ENCODE measurements at places on chromosomes 4 and X. TPM values are rescaled to one million over a fixed set of nuclear protein-coding genes. Genes with fewer than 3 reads are reported as not detected.

The TXK gene
- total RNA-seq, result 7.8 TPM

GRCh38 chr4:37659696-37660095, 26.5 kb downstream of the RELL1 start:
- no peak for DNase-seq

DNA sequence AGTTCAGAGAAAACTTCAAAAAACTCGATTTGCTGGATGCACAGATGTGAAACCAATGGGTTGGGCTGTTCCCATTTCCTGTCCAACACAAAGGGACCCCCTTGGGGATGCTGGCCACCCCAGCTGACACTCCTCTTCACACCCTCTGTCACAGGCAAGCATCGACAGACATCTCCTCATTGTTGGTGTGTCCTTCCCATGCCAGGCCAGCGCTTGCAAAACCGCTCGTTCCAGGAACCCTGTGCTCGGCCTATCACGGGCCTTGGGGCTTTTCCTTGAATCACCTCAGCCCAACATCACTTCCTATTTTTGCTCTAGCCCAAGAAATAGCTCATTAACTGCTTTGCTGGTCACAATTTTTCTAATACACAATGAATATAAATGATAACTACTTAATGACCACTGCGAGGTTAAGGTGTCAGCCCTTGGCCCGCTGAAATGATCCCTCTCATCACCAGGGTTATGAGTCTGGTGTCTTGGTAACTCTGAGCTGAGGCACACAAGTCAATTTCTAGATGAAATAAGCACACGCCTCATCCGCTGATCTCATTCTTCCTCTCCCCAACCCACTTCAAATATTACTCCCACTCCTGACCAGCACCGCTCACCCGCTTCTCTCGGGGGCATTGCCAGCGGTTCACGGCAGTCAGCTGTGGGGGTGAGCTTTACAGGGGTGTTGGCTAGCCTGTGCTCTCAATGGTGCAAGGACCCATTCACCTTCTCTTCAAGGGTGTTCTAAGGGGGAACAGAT, 32.3 kb downstream of the BCOR start:
- no peak for DNase-seq

The TLR7 gene
- 1.0 TPM for total RNA-seq

- no peak for DNase-seq
These were observed 30.0 kb downstream of the RCHY1 start for GRCh38 chr4:75484190-75484589.

The KCNIP4 gene
- total RNA-seq, result 1.7 TPM

GRCh38 chr4:128386761-128387599, 99.4 kb upstream of the PGRMC2 start:
- peak; percentile 93 for DNase-seq

The NAT8L gene
- total RNA-seq, result 0.16 TPM

DNA sequence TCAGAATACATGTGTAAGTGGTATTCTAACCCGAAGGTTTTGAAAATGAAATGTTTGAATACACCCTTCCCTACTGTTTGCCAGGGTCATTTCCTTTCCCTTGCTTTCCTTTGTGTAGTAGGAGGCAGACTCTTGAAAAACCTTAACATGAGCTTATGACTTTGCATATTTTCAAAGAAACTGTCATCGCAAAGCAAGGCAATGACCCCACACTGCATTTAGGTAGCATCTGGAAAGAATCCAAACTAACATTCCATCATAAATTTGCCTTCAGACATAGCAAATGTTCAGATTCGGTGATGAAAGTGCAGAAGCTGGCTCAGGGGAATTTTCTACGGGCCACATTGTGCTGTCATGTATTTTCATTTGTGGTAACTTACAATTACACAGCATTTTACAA, 32.3 kb downstream of the SH2D1A start:
- DNase-seq, result no peak

- no peak for DNase-seq
These were observed 82.4 kb upstream of the SMIM10 start for GRCh38 chrX:134908356-134908755.

DNA sequence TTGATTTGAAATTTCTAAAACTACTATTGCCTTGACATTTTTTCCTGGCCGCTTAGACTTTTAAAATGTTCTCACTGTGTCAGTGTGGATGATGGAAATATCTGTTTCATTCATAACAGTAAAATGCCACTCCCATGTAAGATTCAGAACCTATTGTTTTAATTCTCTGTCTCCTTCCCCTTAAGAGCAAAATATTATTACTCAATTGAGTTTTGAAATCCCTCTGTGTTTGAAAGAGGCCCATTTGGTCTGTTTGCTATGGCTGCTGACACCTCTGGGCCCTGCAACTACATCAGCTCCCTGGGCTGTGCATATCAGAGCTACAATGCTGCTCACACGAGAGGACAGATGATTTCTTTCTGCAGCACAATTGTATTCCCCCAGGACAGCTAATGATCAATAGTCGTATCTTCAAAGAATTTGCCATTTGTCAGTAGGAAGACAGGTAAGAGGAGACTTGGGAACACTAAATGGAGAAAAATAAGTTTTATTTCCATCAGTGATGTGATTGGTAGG, 388.0 kb upstream of the GALNT7 start:
- no peak for DNase-seq

- DNase-seq, result no peak
These were observed 230.3 kb upstream of the NEIL3 start for GRCh38 chr4:177079327-177079726.

The NUP54 gene
- 47.2 TPM for total RNA-seq

The PCDH19 gene
- total RNA-seq, result 2.8 TPM

The LRBA gene
- 93.1 TPM for total RNA-seq

DNA sequence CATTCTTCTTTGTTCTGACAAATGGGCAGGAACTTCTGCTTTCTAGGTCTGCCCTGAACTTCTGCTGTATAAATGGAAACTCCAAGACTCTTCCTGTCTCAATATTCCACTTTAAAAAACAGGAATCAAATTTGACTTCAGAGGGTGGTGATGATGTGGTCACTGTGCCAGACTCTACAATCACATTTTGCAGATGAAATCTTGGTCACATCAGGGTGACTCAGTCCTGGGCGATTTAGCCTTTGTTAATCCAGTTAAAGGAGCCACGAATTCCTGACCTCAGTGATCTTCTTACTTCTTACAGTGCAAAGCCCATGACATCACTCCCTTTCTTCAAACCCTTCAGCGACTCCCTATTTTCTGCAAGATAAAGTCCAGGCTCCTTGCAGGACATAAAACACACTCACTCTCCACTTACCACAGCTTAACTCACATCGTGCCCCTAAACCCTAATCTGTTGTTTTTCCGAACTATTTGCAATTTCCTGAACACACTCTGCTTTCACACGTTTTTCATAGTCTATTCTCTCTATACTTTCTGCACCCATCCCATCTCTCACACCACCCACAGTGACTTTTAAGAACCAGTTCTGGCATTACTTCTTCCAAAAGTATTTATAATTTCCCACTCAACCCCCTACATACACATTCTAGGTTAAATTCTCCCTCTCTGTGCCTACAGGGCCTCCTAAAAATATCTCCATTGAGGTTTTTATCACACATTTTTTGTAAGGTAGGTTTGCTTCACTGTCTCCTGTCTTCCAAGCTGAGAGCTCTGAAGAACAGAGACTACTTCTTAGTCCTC, 11.1 kb downstream of the GASK1B start:
- no peak for DNase-seq

The FOXR2 gene
- total RNA-seq, result not detected

GRCh38 chr4:95105983-95106382, 348.2 kb downstream of the BMPR1B start:
- no peak for DNase-seq

- DNase-seq, result no peak
These were observed 730 bp downstream of the MANBA start for GRCh38 chr4:102759831-102760644.

The REPS2 gene
- total RNA-seq, result 24.3 TPM

The PPP4R3C gene
- total RNA-seq, result not detected

DNA sequence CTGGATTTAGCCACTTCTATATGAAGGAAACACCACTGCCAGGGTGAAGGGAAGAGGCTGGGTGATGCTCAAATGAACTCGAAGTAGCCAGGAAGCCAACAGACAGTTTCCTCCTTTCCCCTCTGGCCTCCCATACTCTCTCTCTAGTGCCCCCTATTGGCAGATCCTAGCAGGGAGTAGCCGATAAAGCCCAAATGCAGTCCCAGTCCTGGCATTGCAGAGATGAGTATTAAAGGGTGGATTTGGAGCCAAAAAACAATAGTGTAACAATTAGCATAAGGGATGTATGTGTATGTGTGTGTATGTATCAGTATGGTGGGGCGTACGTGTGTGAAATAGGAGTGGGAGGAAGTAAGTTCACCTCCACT, 213.8 kb upstream of the LDB2 start:
- no peak for DNase-seq

GRCh38 chr4:159508917-159509500, 406.1 kb downstream of the RAPGEF2 start:
- DNase-seq, result no peak

- no peak for DNase-seq
These were observed 9.3 kb upstream of the RGS12 start for GRCh38 chr4:3283483-3283882.

GRCh38 chr4:166169111-166169510, 296.1 kb downstream of the TLL1 start:
- DNase-seq, result no peak
